Activated T-cell treated with anti-CD3 and anti-CD28 coated beads for 48 hours (primary cell): ENCODE measurements at places on chromosomes 5 and 9.
A peak's percentile ranks its signal among the peaks of the same experiment; 100 is the strongest.

DNA sequence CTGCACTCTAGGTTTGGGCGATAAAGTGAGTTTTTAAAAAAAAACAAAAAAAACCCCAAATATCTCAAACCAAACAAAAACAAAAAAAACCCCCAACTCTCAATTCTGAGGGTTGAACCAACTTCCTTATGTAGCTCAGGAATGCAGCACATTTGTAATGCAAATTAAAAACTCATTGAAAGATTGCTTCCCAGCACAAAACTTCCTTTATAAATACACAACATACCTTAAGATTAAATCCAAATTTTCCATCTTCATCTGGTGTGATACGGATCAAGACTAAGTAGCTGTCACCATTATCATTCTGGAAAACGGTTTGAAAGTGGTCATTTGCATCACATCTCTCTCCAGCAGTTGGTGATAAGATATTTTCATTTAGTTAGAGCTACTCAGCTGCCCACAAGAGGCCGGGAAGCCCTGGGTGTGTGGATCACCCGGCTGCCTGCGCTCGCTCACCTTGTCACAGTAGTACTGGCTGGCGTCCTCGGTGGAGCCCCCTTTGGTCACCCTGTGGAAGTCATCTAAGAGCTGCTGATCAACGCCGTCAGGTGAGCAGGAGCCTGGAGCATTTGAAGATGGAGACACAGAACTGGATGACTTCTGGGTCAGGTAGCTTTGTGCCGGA, 88.2 kb downstream of the PTPN3 start:
- DNase-seq: peak; percentile 28

GRCh38 chr9:20863945-20864344, 167.5 kb downstream of the HACD4 start:
- no peak for DNase-seq

GRCh38 chr5:170538696-170539586, 35.1 kb downstream of the KCNIP1 start:
- no peak for DNase-seq

DNA sequence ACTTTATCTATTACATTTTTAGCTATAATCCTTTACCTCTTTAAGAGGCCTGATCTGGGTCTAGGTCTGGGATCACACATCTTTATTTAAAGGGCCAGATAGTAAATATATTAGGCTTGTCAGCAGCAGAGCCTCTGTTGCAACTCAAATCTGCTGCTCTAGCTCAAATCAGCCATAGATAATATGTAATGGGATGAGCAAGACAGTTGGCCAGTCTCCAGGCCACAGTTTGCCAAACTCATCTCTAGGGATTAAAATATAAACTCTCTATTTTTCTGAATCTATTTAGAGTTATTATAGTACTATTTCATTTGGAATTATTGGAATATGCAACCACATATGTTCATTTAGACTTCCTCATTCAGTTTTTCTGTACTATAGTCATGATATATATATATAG, 115.9 kb upstream of the MINAR2 start:
- no peak for DNase-seq

- DNase-seq: no peak
These were observed 68.1 kb upstream of the FREM1 start for GRCh38 chr9:14978022-14979000.

DNA sequence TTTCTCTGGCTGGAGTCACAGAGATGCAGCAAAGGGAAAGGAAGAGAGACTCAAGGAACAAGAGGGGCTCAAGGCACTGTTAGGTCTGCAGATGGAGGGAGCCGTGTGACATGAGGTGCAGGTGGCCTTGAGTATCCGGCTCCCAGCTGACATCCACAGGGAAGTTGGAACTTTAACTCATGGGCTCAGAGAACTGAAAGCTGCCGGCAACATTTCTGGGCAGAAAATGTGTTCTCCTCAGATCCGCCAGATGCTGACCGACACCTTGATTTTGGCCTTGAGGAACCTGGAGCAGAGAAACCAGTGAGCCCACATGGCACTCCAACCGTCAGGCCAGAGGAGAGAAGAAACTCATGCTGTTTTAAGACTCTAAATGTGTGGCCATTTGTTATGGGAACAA, 258.1 kb upstream of the IRX2 start:
- no peak for DNase-seq

DNA sequence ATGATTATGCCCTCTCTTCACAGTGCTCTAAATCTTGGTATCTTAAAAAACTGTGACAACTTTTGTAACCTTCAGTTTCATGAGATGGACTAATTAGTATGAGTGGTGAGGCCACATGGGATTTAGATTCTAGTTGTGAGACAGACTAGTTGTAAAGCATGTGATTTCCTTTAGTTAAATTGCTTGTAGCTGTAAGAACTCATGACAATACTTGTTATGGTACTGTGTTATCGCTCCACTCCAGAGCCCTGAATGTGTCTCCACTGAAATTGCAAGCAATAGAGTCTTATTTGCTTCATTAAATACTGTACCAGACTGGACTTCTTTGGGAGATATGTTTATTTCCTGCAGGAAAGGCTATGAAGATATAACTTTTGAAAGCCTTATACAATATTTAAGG, 1198.3 kb upstream of the CDH6 start:
- DNase-seq: no peak

- DNase-seq: no peak
These were observed 19.5 kb upstream of the RAB14 start for GRCh38 chr9:121220996-121221663.

DNA sequence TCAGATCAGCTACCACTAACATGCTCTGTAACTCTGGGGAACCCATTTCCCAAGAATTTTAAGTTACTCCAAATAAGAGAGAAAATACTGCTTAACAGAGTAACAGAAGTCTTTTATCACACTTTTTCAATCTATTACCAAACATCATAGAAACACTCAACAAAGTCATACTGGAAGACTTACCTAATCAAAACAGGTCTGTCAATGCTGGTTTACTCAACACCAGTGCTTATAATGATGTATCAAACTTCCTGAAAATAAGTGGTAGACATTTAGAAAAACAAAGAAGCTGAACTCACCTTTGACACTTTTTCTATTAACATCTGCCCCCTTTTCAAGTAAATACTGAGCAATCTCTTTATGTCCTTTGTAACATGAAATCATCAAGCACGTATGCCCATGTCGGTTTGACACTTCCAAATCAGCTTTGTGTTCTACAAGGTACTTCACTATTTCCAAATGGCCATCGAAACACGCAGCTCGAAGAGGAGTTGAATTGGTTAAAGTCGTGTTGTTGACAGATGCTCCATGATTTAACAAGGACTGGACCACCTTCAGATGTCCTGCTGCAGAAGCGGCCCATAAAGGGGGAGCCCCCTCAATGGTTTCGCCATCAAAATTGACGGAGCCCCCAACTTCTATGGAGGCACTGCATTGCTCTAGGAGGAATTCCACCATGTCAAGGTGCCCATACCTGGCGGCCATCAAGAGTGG, 1.8 kb downstream of the FEM1C start:
- no peak for DNase-seq

DNA sequence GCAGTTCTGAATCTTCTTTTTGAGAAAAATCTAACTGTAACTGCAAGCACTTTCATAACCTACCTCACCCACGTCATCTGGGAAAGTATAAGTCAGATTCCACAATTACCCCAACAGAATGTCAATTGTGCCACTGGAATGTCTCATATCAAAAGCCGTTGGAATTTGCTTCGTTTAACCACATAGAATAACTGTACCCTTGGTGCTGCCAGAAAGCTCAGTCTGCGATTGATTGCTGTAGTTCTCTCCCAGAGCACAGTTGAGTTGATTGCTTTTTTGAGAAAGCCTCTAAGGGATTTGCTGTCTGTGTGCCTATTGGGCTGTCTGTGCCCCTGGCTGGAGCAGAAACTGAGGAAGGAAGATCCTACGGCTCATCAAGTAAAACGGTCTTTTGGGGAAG, 583.6 kb downstream of the TMEM38B start:
- DNase-seq: no peak

DNA sequence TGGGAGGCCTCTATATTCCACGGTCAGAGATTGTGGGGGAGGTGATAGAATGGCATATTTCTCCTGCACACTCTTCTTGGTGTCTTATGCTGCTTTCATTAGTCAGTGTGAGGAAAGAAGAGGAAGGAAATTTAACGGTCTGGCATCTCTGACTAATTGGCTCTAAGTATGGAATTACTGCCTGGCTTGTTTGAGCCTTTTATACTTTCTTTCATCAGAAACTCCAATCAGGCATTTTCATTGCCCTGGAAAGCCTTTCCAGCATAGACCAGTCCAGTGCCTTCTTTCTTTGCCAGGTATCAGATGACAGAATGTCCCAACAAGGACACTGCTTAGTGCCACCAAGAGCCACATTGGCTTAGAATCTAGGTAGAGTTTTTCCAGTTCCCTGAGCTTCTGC, 30.2 kb downstream of the CYSTM1 start:
- no peak for DNase-seq

- no peak for DNase-seq
These were observed 235.7 kb downstream of the PLK2 start for GRCh38 chr5:58224221-58224620.
